ENCODE measurements at places on chromosomes 16 and 17.

DNA sequence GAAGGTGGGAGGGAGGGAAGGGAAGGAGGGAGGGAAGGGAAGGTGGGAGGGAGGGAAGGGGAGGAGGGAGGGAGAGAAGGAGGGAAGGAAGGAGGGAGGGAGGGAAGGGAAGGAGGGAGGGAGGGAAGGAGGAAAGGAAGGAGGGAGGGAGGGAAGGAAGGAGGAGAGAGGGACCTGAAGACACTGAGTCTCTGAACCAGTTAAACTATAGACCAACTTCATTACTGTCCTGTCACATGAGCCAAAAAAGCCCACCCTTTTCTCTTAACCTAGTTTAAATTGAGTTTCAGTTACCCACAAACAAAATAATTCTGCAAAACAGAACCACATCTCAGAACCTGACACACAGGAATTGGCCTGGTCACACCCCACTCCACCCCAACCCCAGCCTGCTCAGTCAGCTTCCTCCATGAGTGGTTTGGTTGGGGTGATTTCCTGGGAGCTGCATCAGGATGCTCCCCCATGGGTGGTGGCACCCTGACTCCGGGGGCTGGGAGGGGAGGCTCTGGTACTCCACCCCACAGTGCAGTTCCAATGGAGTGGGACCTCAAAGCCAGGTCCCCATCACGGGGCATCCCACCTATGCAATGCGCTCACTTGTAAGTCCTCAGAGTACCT lies 4.7 kb upstream of the PRR29 start:
- no peak for DNase-seq

DNA sequence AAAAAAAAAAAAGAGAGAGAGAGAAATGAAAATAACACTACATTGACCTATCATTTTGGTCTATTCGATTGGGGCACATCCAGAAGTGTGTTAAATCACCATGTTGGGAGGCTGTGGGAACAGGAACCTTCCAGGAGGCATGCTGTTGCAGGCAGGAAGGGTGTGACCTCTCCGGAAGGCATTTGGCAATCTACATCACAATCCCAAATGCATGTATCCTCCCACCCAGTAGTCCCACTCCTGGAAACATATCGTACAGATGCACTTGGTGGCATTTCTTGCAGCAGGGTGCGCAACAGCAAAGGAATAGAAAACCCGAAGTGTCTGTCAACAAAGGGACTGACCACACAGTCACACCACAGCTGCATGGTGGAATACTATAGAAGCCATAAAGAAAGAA lies 7.9 kb downstream of the PLLP start:
- DNase-seq, result no peak

DNA sequence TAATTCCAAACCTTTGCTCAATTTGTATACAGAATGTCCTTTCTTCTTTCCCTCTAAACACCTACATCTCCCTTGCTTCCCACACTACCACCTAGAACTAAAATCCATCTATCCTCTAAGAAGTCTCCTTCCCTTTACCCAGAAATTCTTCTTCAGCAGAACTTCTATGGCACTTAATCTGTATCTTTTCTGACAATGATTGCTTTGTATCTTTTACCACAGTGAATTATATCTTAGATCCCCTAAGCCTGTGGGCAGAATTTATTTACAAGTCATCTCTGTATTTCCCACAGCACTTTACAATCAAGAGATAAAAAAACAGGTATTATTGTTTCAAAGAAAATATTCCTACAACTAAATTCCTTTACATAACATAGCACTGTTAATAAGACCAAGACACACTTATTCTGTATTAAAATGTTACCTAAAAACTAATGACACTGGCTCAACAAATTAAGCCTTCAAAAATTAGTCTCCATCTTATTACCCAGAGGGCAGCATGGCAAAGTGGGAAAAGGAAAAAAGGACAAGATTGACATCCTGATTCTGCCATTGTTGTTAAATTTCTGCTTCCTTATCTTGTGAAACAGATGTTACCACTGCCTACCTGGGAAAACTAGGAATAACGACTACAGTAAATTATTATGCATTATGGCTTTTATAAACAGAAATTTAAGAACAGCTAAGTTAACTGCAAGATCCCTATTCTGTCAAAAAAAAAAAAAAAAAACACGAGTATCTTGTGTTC lies 42.8 kb downstream of the KANSL1 start:
- DNase-seq, result no peak

- DNase-seq, result no peak
Observed at GRCh38 chr17:17928398-17929287, 43.6 kb downstream of the TOM1L2 start.

GRCh38 chr16:85759631-85760419 lies 8.9 kb upstream of the C16orf74 start:
- peak; percentile 61 for DNase-seq

DNA sequence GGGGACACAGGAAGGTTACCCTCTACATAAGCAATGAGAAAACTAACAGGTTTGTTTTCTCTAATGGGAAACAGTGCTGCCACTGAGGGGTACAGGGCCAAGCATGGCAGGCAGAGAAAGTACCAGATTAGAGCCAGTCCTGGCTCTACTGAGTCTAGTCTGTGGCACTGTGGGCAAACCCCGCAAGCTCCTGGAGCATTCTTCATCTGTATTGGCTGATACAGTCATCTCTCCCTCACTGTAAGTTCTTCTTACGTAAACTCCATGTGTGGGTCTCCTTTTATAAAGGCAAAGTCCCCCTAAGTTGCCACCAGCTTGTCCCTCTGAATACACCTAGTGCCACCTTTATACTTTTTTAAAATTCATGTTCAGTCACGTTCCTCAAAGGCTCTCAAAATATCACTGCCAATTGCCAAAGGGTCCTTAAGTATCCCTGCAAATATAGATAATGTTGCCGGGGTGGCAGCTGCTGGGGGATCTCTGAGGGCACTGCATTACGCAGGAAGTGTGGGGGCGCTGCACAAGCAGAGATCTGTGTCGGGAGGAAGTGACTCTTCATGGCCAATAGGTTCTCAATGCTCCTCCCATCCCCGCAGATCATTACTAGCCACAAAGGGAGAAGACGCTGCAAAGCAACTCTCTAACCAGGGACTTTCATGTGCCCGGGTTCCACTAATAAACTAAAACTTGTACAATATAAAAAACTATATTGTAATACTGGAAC lies 18.8 kb downstream of the XPO6 start:
- peak; percentile 82 for DNase-seq

- DNase-seq, result no peak
Observed at GRCh38 chr17:39183720-39184119, 13.7 kb downstream of the CACNB1 start.

DNA sequence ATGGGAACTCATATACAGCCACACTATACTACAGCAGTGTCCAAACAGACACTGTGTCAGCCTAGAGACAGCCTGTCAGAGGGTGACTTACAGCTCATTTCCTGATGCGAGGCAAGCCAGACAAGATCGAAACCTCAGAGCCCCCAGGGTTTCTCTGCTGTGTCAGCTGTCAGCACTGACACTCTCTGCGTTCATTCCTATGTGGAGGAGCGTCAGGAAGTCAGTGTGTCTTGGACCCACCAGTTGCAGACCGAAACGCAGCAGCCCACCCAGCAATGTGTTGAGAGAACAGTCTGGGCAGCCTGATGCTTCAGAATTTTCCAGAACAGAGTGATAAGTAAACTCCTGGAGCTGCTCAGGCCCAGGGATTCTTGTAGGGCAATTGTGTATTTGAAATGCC lies 20.6 kb upstream of the MAPT start:
- DNase-seq, result no peak

- no peak for DNase-seq
Observed at GRCh38 chr16:16148755-16149154, 74.5 kb downstream of the ABCC6 start.

GRCh38 chr17:6549384-6550036 lies 6.8 kb downstream of the PITPNM3 start:
- DNase-seq, result no peak

DNA sequence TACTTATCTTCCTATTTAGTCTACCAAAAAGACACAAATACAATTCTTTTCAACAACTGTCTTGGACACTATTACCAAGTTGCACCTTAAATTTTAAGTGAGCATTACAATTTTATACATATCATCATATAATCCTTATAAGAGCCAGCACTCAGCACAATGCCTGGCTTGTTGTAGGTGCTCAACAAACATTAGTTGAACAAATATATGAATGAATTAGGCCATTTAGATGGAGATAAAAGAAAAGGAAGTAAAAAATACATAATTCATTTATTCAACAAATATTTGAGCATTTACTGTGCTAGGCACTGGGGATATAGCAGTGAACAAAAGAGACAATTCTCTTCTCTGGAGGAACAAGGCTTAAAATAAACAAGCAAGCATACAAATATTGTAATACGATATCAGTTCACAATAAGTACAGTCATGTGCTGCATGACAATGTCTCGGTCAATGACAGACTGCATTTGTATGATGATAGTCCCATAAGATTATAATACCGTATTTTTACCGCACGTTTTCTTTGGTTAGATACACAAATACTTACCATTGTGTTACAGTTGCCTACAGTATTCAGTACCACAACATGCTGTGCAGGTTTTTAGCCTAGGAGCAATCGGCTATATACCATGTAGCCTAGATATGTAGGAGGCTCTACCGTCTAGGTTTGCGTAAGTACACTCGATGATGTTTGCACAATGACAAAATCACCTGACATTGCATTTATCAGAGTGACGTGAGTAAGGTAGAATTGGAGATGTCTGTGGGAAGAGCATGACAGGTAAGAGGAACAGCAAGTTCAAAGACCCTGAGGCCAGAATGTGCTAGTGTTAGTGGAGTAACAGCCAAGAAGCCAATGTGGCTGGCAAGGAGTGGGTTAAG lies 86.4 kb upstream of the HS3ST2 start:
- DNase-seq, result no peak

DNA sequence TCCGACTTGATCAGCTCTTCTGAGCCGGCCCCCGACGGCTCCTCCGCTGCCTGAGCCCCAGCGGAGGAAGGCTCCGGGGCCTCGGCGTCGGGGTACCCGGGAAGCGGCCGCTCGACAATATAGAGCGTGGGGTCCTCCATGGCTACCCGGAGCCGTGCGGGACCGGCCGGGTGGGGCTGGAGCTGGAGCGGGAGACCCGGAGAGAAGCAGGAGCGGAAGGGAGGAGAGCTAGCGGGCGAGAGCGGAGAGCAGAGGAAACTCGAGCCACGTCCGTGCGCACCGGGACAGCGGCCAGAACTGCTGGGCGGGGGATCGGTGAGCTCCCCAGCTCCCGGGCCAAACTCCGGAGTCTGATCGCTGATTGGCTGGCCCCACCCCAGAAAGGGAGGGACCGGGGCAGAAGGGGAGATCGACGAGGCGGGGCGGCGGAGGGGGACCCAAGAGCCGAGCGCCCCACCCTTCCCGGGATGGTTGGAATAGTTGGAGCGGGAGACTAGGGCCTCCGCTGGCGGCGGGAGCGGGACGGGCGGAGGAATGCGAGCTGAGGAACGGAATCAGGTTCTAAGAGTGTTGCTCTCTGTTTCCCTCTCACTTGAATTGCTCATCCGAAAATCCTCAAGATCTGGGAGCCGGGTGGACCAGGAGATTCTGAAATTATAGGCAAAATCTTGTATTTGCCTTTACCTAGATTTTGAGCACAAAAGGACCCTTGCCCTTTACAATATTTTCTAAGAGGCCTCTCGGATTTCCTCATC lies at the start of gene CAVIN1:
Gene CAVIN1, minus strand, starts transcription at position 299 of the 755 bp plus-strand sequence. Its CDS starts 159 bp downstream, at position 140.
- no peak for DNase-seq

DNA sequence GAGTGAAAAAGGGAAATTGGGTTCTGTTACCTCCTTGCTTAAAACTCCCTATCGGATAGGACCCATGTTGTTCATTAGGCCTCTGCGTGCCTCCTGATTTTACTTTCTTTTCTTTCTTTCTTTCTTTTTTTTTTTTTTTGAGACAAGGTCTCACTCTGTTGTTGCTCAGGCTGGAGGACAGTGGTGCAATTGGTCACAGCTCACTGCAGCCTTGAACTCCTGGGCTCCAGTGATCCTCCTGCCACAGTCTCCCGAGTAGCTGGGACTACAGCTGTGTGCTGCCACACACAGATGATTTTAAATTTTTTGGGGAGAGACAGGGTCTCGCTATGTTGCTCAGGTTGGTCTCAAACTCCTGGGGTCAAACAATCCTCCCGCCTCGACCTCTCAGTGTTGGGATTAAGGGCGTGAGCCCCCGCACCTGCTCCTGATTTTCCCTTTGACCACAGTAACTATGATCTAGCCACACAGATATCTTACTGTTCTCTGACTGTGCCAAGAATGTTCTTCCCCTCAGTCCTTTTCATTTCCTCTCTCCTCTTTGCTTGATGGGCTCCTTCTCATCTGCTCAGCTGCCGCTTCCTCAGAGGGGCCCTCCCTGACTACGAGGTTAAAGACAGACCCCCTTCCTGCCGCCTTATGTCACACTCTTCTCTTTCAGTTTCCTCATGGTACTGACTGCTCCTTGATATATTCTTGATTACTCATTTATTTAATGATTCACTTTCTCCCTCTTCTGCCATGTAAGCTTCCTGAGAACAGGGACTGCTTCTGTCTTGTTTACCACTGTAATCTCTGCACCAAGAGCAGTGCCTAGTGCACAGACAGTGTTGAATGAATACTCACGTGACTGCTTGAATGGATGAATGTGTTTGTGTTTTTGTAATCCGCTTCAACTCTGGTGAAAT lies 44.3 kb downstream of the LCMT1 start:
- no peak for DNase-seq

- DNase-seq, result no peak
Observed at GRCh38 chr16:81925016-81925415, 86.3 kb downstream of the SDR42E1 start.

- no peak for DNase-seq
Observed at GRCh38 chr16:50160495-50161164, 7.5 kb downstream of the TENT4B start.

- peak; percentile 10 for DNase-seq
Observed at GRCh38 chr17:80844418-80844990, 147.1 kb upstream of the CHMP6 start.

DNA sequence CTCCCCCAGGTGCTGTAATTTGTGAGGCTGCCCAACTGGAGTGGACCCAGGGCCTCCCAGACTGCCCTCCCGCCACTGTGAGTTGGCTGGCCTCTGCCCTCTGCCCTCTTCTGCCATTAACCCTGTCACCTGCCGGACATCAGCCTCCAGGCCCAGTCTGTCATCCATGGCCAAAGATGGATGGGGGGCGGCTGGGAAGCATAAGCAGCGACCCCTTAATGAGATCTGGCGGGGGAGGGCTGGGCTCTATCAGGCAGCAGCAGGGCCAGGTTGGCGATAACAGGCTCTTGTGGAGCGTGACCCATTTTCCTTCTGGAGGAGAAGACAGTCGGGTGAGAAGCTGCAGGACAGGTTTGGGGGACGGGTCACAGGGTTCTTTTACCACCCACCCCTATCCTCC lies 25.3 kb downstream of the CDK5RAP3 start:
- no peak for DNase-seq

DNA sequence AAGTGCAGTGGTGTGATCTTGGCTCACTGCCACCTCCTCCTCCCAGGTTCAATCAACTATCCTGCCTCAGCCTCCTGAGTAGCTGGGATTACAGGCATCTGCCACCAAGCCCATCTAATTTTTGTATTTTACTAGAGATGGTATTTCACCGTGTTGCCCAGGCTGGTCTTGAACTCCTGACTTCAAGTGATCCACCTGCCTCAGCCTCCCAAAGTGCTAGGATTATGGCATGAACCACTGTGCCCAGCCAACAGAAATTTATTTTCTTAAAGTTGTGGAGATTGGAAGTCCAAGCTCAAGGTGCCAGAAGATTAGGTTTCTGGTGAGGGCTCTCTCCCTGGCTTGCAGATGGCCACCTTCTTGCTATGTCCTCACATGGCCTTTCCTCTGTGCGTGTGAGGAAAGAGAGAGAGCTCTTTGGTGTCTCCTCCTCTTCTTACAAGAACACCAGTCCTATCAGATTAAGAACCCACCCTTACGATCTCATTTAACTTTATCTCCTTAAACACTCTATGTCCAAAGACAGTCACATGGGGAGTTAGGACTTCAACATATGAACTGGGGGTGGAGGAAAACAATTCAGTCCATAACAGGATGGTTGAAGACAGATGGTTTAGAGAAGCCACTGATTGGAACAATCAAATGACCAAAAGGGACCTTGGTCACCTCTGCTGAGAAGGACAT lies 31.8 kb downstream of the C16orf82 start:
- no peak for DNase-seq

Data from CD4-positive, alpha-beta T cell treated with Interleukin-15 for 1 hour (primary cell).